ENCODE measurements at places on chromosomes 16 and 17. TPM values are rescaled to one million over a fixed set of nuclear protein-coding genes. Genes with fewer than 3 reads are reported as not detected.

- no peak for DNase-seq
- H3K27me3 ChIP-seq, result no peaks in the 10 kb centered on the region
- H3K4me1 ChIP-seq, result peaks cover 14% of the 10 kb centered on the region
These were observed 81.0 kb downstream of the ABCC1 start for GRCh38 chr16:16030449-16030848.

DNA sequence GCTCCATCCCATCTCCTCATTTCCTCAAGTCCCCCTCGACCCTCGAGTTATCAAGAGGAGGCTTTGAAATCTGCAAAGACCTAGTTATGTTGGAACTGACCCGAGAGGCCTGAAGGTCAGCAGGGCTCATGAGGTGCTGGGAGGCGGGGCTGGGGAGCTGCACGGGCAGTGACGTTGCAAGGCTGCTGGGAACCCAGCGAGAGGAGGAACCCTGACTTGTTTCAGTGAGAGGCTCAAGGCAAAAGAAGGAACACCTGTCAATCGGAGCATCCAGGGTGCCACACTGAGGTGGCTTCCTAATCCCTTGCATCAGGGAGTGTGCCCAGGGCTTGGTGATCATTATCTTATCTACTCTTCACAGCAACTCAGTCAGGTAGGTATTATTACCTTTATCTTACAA, 86.9 kb downstream of the CDH11 start:
- H3K27me3 ChIP-seq, result no peaks in the 10 kb centered on the region
- no peak overlapping the region for H3K27ac ChIP-seq
- DNase-seq, result no peak

DNA sequence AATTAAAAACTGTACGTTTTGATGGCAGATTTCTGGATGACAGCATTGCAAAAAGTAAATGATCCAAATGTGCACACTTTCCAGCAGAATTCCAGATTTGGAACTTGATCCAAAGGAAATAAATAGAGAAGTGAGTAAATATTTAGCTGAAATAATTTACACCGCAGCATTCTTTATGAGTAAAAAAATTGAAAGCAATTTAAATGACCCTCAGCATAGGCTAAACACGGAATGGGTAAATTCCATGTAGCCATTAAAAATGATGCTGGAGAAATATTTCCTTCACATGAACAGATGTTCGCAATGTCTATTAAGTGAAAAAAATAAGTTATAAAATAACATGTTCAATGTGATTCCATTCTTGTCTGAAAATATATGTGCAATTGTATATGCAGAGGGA, 424.8 kb downstream of the HS3ST3B1 start:
- H3K36me3 ChIP-seq, result no peaks in the 10 kb centered on the region
- H3K27ac ChIP-seq, result no peak overlapping the region
- H3K27me3 ChIP-seq, result no peaks in the 10 kb centered on the region
- H3K4me1 ChIP-seq, result peaks cover 4% of the 10 kb centered on the region
- H3K4me3 ChIP-seq, result no peak overlapping the region

The IL21R gene
- 0.21 TPM for total RNA-seq

DNA sequence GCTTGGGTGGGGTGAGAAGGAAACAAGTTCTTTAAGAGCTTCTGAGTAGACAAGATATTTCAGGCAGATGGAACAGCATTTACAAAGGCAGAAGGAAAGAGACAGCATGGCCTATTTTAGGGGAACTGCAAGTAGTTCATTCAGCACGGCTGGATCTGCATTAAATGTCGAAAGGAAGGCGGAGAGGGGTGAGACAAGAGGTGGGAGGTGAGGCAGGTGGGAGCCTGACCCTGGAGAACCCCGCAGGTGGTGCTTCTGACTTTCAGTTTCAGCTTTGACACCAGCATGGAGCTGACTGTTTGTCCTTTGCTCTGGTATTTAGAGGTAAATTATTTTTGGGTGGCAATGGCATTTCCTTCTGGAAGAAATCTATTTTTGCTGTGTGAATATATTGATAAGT, 194.8 kb downstream of the HS3ST4 start:
- no peak overlapping the region for H3K27ac ChIP-seq
- H3K36me3 ChIP-seq, result no peaks in the 10 kb centered on the region
- no peak for DNase-seq
- H3K4me3 ChIP-seq, result no peak overlapping the region
- no peaks in the 10 kb centered on the region for H3K4me1 ChIP-seq
- no peaks in the 10 kb centered on the region for H3K27me3 ChIP-seq

The KRT17 gene
- 4,105 TPM for total RNA-seq

GRCh38 chr17:74619077-74619673, 4.4 kb downstream of the CD300E start:
- H3K4me1 ChIP-seq, result peaks cover 10% of the 10 kb centered on the region
- no peak overlapping the region for H3K4me3 ChIP-seq
- peaks cover 86% of the 10 kb centered on the region for H3K27me3 ChIP-seq
- no peaks in the 10 kb centered on the region for H3K36me3 ChIP-seq
- peak; percentile 25 for DNase-seq

GRCh38 chr16:77613095-77613494, 109.2 kb upstream of the NUDT7 start:
- no peaks in the 10 kb centered on the region for H3K4me1 ChIP-seq
- DNase-seq, result no peak
- H3K27ac ChIP-seq, result no peak overlapping the region
- no peaks in the 10 kb centered on the region for H3K36me3 ChIP-seq
- peaks cover 12% of the 10 kb centered on the region for H3K27me3 ChIP-seq

GRCh38 chr17:78495634-78496033, 81.6 kb downstream of the DNAH17 start:
- DNase-seq, result no peak
- H3K36me3 ChIP-seq, result no peaks in the 10 kb centered on the region
- no peaks in the 10 kb centered on the region for H3K4me1 ChIP-seq
- no peak overlapping the region for H3K27ac ChIP-seq
- H3K4me3 ChIP-seq, result no peak overlapping the region
- H3K27me3 ChIP-seq, result peaks cover 2% of the 10 kb centered on the region

The MGRN1 gene
- total RNA-seq, result 61.3 TPM
